ENCODE measurements at places on chromosomes 16 and 17.

- no peak for DNase-seq
Observed at GRCh38 chr17:45031231-45032173, 19.9 kb downstream of the DCAKD start.

- no peak for DNase-seq
Observed at GRCh38 chr17:54863176-54863575, 37.5 kb upstream of the TOM1L1 start.

GRCh38 chr17:58329035-58329809 lies 627 bp upstream of the TSPOAP1 start:
- DNase-seq = no peak

GRCh38 chr16:75929046-75929445 lies 202.8 kb upstream of the CPHXL start:
- DNase-seq = no peak

DNA sequence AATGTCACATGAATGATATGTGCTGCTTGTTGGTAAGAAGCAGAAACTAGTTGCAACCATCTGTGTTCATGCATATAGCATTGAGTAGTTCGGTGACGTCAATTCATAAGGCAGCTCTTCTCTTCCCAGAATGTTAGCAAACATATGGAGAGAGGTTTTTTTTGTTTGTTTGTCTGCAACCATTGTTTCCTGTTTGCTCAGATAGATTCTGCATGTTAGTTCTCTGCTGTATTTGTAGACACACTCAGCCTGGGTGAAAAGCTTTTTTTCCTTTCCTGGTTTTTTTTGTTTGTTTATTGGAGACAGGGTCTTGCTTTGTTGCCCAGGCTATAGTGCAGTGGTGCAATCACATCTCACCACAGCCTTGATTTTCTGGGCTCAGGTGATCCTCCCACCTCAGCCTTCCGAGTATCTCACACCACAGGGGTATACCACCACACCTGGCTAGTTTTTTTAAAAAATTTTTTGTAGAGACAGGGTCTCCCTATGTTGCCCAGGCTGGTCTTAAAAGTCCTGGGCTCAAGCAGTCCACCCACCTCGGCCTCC lies 16.7 kb downstream of the WSB1 start:
- no peak for DNase-seq

GRCh38 chr17:45646288-45646988 lies 137.7 kb upstream of the CRHR1 start:
- no peak for DNase-seq

- DNase-seq = peak; percentile 33
Observed at GRCh38 chr16:53565296-53565863, 62.4 kb upstream of the AKTIP start.

DNA sequence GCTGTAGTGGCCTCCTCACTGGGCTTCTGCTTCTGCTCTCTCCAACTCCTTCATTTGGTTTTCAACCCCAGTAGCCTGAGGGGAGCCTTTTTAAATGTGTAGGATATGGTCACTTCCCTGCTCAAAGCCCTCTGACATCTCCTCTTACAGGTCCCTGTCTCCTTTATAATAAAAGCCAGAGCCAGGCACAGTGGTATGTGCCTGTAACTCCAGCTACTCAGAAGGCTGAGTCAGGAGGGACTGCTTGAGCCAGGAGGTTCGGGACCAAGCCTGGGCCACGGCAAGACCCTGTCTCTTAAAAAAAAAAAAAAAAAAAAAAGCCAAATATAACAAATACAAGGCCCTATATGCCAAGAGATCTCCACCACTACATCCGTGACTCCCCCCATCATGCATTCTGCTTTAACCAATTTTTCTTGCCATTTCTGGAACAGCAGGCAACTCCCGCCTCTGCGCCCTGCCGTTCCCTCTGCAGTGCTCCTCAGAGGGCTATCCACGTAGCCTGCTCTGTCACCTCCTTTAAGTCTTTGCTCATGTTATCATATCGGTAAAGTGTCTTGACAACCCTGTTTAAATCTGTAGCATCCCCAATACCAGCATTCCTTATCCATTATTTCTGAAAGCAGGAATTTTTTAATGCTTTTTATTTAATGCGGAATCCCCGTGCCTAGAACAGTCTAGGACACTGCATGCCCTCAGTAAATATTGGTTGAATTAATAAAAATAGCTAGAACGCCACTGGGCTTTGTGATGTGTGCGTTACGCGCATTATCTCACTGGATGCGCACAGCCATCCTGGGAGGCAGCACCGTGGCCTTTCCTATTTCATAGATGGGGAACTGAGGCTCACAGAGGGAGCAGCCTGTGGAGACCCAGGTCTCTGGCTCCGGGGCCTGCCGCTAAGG lies 9.5 kb downstream of the ZNF771 start:
- peak; percentile 2 for DNase-seq

DNA sequence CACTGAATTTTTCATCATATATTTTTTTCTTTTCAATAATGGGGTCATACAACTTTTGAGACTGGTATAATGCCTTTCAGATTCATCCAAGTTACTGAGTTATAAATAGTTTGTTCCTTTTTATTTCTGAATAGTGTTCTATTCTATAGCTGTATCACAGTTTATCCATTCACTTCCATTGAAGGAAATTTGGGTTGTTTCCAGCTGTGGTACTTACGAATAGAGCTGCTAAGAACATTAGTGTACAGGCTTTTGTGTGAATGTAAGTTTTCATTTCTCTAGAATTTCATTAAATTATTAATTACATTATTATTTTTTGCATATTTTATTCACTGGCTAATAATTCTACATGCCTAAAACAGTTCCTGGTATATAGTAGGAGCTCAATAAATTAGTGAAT lies 52.9 kb downstream of the SNTB2 start:
- DNase-seq = no peak

- DNase-seq = no peak
Observed at GRCh38 chr17:12227547-12227946, 206.9 kb downstream of the MAP2K4 start.

- no peak for DNase-seq
Observed at GRCh38 chr17:40284085-40284713, 3.5 kb upstream of the CDC6 start.

GRCh38 chr16:4691666-4692412 lies 1.5 kb upstream of the NUDT16L1 start:
- no peak for DNase-seq

DNA sequence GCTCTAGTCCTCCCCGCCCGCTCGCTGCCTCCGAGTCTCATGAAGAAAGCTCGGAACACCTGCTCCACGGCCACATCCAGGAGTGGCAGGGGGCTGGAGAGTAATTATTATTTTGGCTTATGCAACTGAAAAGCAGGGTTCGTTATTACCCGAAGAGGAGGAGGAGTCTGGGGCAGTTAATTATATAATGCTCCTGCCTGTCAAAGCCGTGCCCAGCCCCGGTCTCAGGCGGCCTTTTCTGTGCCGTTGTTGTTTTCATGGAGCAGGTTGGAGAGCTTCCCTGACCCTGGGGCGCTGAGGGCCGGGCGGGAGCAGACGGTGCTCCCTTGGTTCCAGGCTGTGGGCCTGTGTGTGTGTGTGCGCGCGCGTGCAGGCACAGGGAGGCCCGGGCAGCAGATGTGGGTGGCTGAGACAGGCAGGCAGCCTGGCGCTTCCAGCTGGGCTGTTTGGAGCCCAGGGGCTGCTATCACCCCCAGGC lies 2.4 kb downstream of the JPH3 start:
- DNase-seq = no peak

- DNase-seq = no peak
Observed at GRCh38 chr16:48629531-48629930, 19.6 kb upstream of the N4BP1 start.

DNA sequence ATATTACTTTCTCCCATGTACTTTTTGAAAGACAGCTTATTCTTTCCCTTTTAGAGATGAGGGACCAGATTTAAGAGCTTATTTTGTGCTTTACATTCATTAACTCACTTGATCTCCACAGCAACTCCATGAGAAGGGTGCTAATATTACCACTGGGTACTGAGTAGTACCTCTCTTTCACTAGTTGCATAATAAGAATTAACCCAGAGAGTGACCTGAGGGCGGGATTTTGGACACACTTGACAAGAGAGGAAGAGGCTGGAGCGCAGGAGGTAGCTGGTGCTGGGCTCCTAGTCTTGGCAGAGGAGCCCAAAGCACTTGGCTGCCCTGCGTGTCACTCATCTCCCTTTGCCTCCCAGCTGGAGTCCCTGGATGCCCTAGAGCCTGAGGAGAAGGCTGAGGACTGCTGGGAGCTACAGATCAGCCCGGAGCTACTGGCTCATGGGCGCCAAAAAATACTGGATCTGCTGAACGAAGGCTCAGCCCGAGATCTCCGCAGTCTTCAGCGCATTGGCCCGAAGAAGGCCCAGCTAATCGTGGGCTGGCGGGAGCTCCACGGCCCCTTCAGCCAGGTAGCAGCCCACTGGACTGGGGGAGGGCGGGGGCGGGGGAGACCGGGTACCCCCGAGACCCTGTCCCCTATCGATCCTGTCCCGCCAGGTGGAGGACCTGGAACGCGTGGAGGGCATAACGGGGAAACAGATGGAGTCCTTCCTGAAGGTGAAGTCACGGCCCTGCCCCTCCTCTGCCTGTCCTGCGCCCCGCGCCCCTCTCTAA lies 1.7 kb upstream of the MAZ start:
- peak; percentile 36 for DNase-seq

- peak; percentile 62 for DNase-seq
Observed at GRCh38 chr17:74212913-74213791, at the start of gene TTYH2. TTYH2 (plus strand) TSS chr17:74213571; CDS start chr17:74213588, 17 bp downstream.

DNA sequence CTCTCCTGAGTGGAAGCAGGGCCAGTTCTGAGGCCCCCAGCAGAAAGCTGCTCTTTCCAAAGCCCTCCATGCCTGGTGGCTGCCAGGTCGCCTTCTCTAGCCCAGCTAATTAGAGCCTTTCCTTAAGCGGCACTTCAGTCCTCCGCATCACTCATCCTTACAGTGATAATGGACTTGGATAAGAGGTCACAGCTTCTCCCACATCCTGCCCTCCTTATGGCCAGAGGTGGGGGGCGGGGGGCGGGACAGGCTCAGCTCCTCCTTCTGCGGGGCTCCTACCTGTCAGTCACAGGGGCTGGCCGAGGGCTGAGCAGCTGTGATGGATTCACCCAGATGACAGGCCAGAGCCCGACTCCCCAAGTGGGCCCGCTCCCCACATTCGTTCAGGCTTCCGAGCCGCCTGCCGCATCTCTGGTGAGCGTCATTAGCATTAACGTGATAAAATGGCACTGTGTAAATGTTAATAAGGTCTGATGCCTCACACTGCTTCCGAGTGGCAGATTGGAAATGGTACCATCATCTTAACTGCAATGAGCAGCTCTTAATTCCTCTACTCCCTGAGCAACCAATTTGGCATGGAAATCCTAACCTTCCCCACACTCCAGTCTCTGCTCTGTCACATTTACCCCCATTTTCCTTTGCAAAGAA lies 41.3 kb downstream of the GRIN2C start:
- no peak for DNase-seq

All from NCI-H1092 (cell line).